ENCODE measurements at places on chromosomes 7 and 10.

DNA sequence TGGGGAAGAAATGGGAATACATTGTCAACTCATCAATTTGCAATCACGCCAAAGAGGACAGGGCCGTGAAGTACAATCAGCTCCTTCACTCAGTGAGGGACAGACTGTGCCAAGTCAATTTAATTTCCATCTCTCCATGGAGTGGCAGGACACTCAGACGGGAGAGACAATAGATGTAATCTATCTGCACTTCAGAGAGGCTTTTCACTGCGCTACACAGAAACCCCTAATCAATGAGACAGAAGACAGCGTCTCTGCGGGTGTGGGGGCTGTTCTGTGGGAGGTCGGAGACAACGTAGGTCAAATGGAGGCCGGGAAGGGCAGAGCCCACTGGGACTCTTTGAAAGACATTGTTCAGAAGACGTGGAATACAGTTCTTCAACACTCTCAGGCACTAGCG is 541.0 kb upstream of the ADARB2 start:
- DNase-seq, result no peak

- no peak for DNase-seq
These were observed 130.4 kb upstream of the PDE1C start for GRCh38 chr7:32200646-32201045.

GRCh38 chr10:131860806-131861440 is 39.9 kb upstream of the PPP2R2D start:
- DNase-seq, result no peak

DNA sequence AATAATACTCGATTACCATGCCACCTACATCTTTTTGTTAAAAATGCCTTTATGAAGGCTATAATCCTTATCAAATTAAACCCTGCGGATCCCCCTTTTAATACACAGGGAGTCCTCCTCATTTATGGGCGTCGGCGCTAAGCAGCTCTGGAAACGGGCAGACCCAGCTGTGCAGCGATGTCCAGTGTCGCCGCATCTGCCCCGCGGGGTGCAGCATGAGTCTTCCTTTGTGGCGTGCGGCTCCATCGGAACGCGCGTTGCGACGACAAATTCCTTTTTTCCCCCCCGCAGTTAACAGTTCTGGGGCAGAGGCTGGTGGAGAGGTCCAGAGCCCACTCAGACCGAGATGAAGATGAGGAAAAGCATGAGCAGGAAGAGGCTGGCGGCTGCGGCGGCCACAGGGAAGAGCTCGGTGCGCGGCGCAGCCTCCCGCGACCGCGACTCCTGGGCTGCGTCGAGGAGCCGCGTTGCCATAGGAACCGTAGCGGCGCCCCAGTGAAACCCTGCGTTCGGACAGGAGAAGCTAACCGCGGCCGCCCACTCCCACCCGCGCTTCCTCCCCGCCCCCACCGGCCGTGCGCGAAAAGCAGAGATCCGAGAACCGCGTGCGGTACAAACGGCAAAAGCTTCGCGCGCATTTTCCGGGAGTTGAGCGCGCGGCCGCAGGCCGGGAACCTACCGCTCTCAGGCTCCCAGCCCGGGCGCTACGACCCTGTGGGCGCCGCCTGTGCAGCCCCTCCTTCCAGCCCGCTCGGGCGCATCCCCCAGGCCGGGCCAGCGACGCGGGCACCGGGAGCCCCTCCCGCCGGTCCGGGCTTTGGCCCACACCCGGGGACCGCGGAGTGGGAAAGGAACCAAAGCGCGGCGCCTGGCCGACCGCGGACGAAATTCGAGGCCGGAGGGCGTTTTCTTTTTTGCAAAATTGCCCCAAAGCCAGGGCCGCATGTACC is 130.6 kb downstream of the SPAG6 start:
- DNase-seq, result peak; percentile 12

- no peak for DNase-seq
These were observed 132.7 kb downstream of the PRPF18 start for GRCh38 chr10:13719425-13719824.

DNA sequence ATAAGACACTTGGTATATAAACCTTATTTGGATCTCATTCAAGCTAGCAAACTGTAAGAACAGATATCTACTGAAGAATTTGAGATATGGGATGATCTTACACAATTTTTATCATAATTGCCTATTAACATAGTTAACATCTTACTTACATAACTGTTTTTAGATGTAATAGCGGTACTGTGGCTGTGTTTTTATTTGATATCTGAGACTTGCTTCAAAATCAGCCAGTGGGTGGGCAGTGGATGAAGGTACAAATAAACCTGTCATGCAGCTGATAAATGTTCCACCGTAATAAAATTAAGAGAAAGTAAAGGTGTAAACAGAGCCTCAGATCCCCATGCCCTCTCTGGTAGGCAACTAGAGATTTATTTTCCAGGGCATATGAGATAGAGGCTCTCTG is 28.4 kb upstream of the PTPRN2 start:
- DNase-seq, result no peak

- DNase-seq, result no peak
These were observed 1.7 kb upstream of the CYP2C9 start for GRCh38 chr10:94936721-94937120.

DNA sequence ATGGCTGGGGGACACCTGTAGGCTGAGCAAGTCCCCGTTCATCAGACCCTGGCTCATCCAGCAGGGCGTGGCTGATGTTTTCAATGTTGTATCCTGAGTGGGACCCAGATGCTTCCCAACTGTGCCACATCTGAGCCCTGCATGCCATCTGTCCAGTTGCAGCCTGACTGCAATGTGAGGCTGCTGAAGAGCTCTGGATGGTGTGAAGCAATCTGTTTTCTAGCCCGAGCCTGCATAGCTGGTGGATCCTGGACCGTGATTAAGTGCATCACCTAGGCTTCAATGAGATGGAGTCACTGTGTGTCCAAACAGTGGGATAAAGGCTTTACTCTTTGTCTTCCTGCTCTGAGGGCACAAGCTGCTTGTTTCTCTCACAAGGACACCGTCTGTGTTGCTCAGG is 99.8 kb downstream of the TCF7L2 start:
- DNase-seq, result no peak

- DNase-seq, result peak; percentile 59
These were observed 2.5 kb downstream of the TRIM8 start for GRCh38 chr10:102646610-102647442.

DNA sequence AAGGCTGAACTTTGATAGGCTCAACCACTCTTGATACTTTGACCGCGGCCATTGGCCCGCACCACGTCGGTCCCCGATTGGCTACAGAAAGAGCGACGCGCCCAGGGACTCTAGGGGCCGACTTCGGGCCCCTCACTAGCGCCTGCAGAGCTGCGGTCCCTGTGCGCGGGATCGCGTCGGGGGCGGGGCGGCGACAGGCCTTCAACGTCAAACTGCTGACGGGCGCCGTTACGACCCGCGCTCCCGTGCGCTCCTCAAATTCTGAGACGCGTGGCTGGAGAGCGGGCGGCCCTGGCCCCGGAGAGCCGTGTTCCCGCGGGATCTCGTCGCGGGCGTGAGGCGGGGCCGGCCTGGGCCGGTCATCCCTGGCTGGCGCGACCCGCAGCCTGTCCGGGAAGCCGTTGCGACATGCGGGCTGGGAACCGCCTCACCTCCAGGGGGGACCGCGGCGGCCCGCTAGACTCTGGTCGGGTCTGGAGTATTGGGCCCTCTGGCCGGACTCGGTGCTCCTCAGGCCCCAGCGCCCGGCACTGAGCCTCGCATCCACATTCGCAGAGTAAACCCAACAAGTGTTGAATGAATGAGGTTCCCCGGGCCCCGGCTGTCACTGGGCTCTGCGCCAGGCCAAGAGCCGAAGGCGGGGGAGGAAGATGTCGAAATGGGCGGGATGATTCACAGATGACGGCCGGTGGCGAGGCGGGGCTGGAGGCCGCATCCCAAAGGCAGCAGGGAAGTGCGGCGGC is 643 bp upstream of the SLC25A28 start:
- peak; percentile 91 for DNase-seq

- DNase-seq, result no peak
These were observed 145.4 kb downstream of the CALN1 start for GRCh38 chr7:72266771-72267170.

GRCh38 chr7:32204361-32205018 is 134.3 kb upstream of the PDE1C start:
- no peak for DNase-seq

DNA sequence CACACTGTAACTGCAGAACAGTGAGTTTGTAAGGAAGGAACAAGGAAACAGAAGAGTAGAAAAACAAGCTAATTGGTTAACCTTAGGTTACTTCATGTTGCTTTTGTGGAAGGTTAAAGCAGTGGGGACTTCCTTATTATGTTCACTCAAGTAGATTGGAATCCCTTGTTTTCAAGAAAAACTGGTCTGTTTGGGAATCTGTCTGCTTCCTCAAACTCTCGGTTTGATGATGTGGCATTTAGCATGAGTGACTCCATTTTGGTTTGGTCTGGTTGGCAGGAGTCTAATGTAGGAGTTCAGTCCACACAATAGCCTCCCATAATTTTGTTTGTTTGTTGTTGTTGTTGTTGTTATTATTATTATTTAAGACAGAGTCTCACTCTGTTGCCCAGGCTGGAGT is 3.8 kb upstream of the TRIM56 start:
- no peak for DNase-seq

DNA sequence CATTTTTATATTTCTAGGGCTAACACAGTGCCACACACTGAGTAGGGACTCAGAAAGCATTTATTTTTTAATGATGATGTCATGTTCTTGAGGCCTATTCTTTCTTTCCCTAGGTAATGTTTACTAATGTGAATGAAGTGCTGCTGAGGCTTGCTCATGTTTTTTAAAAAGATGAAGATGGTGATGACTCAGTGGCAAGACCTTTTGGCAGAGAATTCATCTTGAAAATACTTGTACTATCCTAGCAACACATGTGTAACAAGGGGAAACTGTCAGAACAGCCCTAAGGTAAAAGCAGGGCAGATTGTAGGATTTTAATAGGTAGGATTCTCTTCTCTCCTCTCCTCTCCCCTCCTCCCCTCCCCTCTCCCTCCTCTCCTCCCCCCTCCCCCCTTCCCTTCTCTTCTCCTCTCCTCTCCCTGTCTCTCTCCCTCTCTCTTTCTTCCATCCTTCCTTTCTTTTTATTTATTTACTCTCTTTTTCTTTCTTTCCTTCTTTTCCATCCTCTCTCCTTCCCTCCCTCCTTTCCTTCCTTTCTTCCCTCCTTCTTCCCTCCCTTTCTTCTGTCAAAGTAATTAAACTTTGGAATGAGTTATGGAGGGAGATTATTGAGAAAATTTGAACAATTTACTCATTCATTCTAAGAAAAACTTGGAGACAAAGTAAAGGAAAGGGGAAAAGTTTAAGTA is 75.3 kb downstream of the ZNF92 start:
- DNase-seq, result no peak

DNA sequence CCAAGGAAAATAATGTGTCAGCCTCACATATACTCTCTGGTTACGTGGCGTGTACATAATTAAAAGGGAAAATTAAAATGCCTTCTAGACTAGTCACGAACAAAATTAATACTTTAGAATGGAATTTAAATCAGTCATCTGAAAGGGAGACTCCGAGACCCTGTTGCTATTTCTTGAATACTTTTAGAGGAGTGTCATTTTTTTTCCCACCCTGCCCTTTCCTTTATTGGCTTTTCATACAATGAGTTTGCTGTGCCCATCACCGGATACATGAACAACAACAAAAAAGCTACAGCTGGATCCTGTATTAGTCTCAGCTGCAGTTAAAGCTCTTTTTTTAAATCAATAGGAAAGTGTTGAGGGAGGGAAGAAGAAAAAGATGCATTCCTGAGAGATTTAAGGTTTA is 20.1 kb downstream of the CYTH3 start:
- DNase-seq, result no peak

DNA sequence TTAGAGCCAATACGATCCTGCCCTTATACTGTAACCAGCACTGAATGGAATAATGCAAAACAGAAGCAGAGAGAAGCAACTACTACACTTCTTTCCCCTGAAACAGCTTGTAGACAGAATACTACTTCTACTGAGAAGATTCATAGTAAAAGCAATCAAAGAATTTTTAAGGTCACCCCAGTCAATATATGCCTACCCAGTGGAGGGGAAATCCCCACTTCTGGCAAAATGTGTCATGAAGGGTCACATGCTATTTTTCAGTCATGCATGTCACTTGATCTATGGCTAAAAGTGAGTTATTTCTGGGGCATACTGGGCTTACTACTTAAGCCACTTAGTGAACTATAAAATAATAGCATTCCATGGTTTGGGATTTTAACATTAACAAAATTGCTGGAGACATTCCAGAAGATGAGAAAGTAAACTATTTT is 25.6 kb downstream of the IRF5 start:
- DNase-seq, result peak; percentile 9

- DNase-seq, result no peak
These were observed 108.7 kb upstream of the PPIF start for GRCh38 chr10:79238606-79239005.

- DNase-seq, result no peak
These were observed 207.8 kb downstream of the TAX1BP1 start for GRCh38 chr7:27947586-27948278.

- no peak for DNase-seq
These were observed 4.8 kb downstream of the UPK3B start for GRCh38 chr7:76514926-76515771.

- no peak for DNase-seq
These were observed 32.3 kb downstream of the KLHDC10 start for GRCh38 chr7:130102588-130102987.

- no peak for DNase-seq
These were observed 122.1 kb downstream of the RPS24 start for GRCh38 chr10:78155722-78156121.

DNA sequence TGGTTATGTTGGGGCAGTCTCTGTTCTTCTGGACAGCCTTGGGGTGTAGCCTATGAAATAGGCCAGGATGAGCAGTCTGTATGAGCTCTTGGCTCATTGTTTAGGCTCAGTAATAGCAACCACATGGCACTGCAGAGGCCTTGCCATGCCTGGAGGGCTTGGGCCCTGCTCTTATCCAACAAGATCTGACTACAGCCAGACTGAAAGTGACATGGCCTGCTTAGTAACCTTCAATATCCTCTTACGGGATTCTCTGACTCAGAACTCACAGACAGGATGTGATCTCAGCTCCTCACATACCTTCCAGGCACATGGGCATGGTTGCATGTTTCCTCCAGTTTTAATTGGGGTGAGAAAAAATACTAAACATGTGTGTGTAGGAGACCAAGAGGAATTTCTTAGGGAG is 289.3 kb downstream of the PTEN start:
- peak; percentile 52 for DNase-seq

GRCh38 chr10:122327237-122328206 is 47.0 kb upstream of the PLEKHA1 start:
- no peak for DNase-seq

- no peak for DNase-seq
These were observed 9.5 kb downstream of the RNF32 start for GRCh38 chr7:156650042-156650441.

DNA sequence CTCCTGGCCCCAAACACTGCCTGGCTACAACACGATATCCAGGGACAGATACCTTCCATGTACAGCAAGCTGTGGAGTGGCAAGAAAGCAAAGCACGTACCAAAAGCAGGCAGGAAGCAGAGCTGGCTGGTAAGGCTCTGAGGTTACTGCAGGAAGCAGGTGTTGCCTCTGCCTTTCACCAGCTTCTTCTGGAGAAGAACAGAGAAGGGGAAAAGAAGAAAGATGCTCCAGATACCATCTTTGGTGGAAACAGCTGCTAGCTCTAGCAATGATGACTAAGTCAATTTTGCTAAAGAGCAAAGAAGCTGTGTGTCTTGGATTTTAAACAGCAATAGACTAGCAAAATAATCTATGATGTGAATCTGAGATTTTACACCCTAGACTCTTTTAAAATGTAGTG is 34.9 kb upstream of the PRSS1 start:
- peak; percentile 47 for DNase-seq

GRCh38 chr10:88742448-88742847 is 17.4 kb upstream of the LIPN start:
- no peak for DNase-seq

- no peak for DNase-seq
These were observed 21.7 kb upstream of the PFKP start for GRCh38 chr10:3045471-3046209.

All from CD4-positive, alpha-beta memory T cell (primary cell).